ENCODE measurements at places on chromosomes 6 and 20. TPM values are rescaled to one million over a fixed set of nuclear protein-coding genes. Genes with fewer than 3 reads are reported as not detected.

DNA sequence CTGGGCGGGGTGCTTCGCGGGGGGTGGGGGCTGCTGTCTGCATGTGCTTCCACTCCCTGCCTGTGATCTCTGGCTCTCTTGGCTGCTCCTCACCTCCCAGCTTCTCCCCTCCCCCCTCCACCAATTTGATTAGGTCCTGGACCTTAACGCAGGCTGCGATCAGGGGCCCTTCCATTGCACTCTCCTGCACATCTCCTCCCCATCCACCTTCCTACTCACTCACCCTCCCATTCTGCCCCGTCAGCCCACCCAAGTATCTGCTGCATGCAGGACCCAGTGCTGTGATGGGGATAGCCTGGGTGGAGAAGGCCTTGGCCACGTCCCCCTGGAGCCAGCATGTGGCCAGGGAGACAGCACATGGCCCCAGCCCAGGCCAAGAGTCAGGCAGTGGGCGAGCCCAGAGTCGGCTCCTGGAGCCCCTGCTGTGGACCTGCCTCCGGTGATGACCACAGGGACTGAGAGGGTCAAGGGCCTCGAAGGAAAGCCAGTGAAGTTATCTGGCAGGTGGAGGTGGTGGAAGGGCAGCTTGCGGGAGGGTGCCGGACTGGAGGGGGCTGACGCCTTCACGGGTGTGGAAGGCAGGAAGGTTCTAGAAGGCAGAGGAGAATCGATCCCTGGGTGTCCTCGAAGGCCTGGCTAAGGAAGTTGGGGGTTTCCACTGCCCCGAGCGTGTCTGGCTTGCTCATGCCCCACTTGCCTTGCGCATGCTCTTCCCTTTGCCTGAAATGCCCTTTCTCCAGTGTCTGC lies 40.7 kb downstream of the SRC start:
- DNase-seq, result no peak

The NFATC2 gene
- total RNA-seq, result 5.7 TPM

DNA sequence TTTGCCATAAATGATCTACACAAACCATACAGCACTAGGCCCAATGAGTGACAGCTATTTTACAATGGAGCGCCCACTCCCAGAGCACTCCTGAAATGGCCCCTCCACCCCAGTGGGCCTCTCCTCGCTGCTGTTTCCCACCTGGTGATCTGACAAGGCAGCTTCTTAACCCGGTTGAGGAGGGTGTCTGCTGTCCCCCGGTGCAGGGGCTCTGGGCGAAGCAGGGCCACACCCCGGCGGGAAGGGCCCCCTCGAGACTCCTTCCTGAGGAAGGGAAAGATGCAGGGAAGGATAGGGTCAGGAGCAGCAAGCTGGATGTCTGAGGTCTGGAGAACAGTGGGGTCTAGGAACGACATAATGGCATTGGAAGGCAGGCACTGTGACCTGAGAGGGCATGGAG lies 10.2 kb downstream of the ABHD16A start:
- no peak for DNase-seq

GRCh38 chr6:52642368-52642767 lies 28.5 kb upstream of the TMEM14A start:
- DNase-seq, result no peak

The CFAP206 gene
- total RNA-seq, result not detected

GRCh38 chr6:158642097-158642601 lies 2.4 kb downstream of the DYNLT1 start:
- peak; percentile 46 for DNase-seq

- DNase-seq, result no peak
These were observed 15.1 kb downstream of the PTPRA start for GRCh38 chr20:2888224-2888955.

The ZC2HC1B gene
- total RNA-seq, result 0.28 TPM

GRCh38 chr20:63085151-63085861 lies 78.5 kb upstream of the BHLHE23 start:
- peak; percentile 4 for DNase-seq

- DNase-seq, result no peak
These were observed 33.8 kb downstream of the FRMD1 start for GRCh38 chr6:168045141-168045691.

DNA sequence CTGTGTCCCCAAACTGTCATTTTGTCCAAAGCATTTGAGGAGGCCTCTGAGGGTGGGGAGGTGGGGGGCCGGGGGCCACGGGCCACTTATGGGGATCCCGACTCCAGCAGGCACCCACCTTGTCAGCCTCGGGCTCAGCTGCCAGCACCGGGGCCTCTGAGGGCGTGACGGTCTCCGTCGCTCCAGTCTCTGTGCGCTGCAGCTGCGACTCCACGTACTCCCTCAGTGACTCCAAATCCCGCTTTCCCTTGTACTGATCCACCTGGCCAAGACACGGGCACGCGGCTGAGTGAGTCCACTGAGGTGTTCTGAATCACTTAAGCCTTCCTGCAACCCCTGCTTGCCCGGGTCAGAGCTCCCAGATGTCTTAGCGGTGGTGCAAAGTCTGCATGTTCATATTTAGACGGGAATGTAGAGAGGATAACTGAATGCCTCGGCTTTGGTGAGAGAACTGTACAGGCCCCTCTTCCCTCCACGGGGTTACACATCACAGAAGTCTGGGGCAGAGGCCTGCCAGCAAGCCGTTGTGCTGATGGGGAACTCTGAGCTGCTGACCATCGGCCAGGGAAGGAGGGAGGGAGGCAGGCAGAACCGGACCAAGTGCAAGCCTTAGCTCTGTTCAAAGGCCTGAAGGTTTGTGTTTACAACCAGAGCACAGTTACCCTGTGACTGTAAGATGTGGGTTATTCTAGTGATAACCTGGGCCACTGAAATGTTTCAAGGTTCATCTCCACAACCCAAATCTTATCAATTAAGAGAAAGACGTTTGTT lies 21.8 kb downstream of the TXNDC5 start:
- no peak for DNase-seq

DNA sequence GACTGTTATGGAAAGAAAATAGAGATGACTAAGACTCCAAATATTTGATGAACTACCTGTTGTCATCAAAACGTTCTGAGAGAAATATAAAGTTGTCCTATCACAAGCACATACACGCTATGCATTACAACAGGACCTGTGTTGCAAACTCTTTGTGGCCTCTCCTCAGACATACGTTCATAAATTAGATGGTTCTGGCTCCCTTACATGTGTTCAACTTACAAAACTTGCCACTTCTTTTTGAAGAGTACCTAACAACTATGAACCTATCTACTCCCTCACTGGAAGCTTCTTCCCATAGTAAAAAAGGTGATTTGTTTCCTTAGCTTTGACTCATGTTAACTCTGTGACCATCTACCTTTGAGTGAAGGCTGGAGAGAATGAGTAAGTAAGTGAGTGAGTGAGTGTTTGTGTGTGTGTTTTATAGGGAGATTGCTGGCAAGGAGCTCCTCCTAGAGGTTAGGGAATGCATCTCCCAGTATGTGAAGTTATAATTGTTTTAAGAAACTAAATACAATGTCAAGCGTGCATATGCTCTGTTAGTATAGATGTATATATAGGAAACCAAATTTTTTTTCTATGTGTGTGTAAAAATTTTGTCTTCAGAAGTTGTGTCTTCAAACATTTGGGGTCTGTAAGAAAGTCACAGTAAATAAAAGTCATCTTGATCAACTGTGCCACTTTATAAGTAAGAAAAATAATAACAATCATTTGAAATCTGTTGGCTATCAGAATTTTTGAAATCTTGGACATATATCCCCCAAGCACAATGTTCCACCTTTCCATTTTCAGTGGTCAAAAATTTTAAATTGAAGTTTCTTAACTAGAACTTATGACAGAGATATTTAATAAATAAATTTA lies 1211.1 kb upstream of the GJE1 start:
- peak; percentile 22 for DNase-seq

GRCh38 chr20:34065260-34065659 lies 46.8 kb downstream of the EIF2S2 start:
- no peak for DNase-seq

GRCh38 chr6:149056777-149057463 lies 260.6 kb upstream of the TAB2 start:
- DNase-seq, result no peak

- no peak for DNase-seq
These were observed 104.9 kb downstream of the INSM1 start for GRCh38 chr20:20472684-20473274.

DNA sequence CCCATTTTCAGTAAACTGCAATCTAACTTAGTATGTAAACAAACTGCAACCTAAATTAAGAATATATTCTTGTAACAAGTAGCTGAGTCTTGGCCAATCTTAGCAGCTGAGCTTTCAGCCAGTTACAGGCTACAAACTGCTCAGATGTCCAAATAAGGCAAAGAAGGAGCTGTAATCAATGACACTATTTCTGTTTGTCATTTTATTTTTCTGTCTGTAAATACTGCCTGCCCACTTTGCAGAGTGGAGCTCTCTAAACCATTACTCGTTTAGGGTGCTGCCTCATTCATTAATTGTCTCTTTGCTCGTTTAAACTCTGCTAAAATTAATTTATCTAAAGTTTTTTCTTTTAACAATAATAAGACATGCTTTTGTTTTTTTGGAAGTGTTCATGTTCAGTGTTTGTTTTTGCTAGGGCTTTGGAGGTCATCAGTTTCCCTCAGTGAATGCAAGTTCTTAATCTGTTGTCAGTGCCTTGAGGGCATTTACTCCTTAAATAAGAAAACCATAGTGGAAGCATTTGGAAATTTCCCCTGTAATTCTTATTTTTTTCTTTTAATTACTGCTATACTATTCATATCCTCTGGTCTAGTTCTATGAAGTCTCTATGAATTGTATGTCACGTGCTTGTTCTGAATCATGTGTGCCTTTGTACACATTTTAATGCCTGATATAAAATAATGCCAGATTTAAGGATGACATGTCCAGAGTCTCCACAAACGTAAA lies 3.6 kb upstream of the PRL start:
- DNase-seq, result no peak

The SAMD3 gene
- not detected for total RNA-seq

The PRDM13 gene
- not detected for total RNA-seq

The SMIM29 gene
- total RNA-seq, result 28.0 TPM

- no peak for DNase-seq
These were observed 23.8 kb upstream of the SAMHD1 start for GRCh38 chr20:36975099-36975818.

DNA sequence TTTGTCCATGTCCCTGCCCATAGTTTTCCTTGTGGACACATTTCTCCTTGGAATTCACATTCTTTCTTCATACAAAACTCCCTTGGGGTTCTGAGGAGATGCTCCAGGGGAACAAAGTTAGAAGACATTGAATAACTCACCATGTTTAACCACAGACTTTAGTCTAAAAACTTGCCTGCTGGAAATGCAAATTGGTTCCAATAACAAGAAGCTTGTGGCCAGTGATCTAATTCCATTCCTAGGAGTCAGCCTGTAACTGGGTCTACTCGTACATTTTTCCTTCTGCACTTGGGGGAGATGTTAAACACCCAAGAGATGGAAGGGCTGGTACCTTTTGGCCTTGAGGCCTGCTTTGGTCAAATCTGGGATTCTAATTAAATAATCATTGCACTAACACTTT lies 60.2 kb downstream of the SCML4 start:
- no peak for DNase-seq

- no peak for DNase-seq
These were observed 34.4 kb upstream of the KIF16B start for GRCh38 chr20:16607364-16608276.

The TRIM15 gene
- total RNA-seq, result not detected

- DNase-seq, result no peak
These were observed 4.1 kb downstream of the CNBD2 start for GRCh38 chr20:35972462-35972861.

Data from heart right ventricle (tissue), 16 donors.